Glomerular endothelial cell (primary cell): ENCODE measurements at places on chromosomes 12 and 14.

GRCh38 chr12:113961921-113962710 is 4.0 kb downstream of the RBM19 start:
- DNase-seq, result no peak

DNA sequence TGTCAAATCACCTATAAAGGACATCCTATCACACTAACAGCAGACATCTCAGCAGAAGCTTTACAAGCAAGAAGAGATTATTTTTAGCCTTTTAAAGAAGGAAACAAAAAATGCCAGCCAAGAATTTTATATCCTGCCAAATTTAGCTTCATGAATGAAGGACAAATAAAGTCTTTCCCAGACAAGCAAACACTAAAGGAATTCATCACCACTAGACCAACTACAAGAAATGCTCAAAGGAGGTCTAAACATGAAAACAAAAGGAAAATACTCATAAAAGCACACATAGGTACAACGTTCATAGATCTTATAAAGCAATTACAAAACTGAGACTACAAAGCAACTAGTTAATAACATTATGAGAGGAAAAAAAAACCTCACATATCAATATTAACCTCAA is 20.7 kb upstream of the STAB2 start:
- no peak for DNase-seq

DNA sequence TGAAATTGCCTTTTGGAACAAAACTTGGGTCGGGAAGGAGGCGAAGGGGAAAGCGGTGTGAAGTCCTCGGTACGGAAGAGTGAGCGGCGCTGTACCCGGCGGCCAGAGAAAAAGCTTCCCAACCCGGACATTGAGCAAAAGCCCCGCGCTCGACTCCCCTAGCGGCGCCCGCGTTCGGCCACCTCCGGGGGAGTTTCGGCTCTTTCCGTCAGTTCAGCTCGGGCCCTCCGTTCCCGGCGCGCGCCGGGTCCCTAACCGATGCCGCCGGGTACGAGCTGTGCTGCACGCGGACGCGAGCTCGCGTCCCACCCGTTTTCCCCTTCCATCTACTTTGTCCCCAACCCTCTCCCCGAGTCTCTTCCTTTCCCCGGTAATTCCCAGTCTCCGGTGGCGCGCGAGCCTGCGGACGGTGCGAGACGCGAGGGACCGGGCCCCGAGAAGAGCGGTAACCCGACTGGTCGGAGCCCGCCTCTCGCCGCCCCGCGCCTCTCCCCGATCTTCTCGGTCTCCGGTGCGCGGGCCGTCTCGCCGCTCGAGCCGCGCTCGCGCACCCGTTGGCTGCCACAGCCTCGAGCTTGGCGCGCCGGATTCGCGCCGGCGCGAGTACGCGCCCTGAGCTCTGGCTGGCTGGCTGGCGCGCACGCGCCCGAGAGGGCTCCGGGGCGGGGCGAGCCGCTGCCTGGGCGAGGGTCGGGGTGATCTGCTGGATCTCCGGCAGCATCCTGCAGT is 446 bp upstream of the SPATS2 start:
- DNase-seq, result no peak

DNA sequence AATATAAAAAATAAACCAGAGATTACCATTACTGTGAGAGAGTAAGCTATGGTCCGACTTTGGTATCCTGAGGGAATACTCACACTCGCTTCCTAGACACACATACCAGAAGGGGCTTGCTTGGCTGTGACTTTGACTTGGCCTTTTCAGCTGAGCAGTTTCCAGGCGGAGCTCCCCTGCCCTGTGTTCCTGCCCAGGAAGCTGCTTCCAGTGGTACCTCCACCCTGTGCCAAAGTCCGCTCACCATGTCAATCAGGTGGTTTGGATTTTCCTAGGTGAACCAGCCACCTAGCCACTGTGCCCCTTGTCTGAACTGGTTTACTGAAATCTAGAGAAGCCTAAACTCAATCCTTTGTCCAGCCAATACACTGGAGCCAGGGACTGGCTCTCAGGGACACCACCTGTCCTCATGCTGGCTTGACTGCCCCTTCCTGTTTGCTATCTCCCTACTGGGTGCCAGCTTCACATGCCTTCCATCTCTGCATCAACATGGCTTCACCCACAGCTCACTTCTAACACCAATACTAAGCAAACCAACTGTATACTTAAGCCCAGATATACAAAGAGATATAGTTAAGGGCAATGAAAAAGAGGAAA is 28.6 kb downstream of the MAX start:
- no peak for DNase-seq
